ENCODE measurements at places on chromosomes 7 and 10.

GRCh38 chr7:148774471-148774870 lies 75.8 kb downstream of the CUL1 start:
- no peak for DNase-seq

GRCh38 chr10:93199191-93199751 lies 125.6 kb downstream of the CYP26A1 start:
- no peak for DNase-seq

DNA sequence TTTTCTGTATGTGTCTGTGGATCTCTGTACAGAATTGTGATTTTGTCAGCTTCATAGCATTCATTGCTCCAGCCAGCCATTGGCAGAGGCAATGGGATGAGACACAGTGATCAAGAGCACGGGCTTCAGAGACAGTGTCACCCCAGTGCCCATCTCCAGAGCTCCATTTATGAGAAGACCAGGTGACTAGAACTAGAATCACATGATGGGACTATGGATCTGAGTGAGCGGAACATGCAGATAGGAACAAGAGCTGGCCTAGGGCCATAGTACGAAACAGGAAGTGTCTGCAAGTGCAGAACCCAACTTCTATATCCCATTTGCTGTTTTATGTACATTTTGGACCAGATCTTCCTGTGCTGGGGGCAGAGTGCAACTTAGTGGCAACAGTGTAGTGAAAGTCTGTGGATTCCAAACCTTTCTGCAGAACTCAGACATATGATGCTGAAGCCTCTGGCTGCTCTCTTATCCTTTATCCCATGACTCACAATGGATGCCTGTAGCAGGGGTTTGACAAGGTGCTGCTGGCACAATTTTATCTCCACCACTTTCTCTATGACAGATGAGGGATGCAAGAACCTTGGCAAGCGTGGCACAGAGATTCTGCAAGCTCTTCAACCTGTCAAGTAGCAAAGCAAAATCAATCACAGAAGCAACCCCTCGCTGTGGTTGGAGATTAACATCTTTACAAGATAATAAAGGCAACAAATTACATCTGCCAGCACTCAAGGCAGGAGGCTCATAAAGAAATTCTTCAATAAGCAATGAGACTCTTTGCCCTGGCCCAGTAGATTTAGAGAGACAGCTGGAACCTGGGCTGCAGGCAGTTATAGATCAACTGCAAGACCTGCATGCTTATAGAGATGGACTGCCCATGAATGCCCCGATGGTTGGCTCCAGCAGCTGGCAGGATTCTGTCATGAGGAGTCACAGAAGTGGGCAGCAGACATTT lies 681.3 kb downstream of the TNS3 start:
- DNase-seq = no peak

- no peak for DNase-seq
Measured at GRCh38 chr7:141436575-141437075, 114.6 kb upstream of the AGK start.

GRCh38 chr7:3157566-3158287 lies 114.1 kb upstream of the CARD11 start:
- DNase-seq = no peak

DNA sequence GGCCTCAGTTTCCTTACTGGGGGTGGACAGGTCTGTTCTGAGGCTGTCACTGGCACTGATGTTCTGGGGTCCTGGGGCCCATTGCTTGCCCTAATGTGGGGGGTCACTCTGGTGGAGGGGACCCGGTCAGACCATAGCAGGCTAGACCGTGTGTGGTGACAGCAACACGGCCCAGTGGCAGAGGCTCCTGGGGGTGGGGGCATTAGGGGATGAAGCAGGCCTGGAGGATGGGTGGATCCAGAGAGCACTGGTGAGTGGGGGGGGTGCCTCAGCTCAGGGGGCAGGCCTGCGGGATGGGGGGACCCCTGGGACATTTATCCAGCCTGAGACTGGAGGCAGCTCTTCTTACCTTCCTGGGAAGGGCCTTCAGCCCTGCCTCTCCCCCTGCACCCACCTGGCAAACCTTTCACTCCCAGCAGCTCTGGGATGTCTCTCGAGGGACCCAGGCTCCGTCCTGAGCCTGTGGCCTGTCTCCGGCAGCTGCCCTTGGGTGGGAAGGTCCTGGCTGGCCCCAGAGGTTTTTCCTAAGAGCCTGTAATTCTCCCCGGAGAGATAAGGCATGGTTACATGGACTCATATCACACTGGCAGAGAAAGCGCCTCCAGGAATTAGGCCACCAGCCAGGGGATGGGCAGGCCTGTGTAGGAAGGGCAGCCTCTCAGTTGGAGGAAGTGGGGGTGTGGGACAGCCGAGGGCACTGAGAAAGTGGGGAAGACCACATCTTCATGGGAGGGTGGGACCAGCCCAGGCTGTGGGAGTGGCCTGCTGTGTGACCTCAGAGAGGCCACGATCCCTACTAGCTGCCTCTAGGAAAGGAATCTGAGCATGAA lies 147.7 kb downstream of the UBE2H start:
- DNase-seq = no peak

DNA sequence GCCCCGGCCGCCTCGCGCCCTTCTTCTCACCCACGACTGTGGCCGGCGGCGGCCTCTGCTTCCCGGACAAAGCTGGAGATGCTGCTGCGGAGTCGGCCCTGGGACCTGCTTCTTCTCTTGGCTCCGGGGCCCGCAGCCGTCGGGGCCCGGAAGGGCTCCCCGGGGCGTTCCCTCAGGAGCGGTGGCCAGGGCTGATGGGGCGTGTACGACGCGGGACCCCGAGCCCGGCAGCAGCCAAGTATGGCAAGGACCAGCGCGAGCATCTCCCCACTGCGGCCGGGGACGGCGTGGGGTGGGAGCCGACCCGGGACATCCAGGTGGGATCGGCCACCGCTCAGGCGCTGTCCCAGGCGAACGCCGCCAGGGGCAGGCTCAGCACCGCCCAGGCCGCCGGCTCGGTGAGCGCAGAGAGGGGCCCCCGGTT lies 27.6 kb upstream of the BMS1 start:
- DNase-seq = no peak

DNA sequence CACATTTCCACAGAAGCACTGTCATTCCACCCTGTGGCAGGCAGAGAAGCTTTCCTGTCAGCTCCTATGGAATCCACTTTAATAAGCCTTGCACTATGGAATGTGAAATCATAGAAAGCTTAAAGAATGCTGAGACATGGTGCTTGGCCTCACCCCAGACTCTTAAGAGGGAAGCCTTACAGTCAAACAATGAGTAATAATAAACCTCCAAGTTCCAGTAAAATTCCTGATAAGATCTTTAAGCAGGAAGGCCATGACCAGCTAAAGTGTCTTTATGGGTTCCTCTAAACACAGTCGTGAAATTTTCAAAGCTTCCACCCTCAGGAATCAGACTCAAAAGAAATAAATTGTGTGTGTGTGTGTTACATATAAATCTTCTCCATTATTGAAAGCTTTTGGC lies 11.9 kb upstream of the TEX36 start:
- DNase-seq = no peak

GRCh38 chr10:79162861-79163665 lies 94.3 kb downstream of the ZMIZ1 start:
- DNase-seq = no peak

DNA sequence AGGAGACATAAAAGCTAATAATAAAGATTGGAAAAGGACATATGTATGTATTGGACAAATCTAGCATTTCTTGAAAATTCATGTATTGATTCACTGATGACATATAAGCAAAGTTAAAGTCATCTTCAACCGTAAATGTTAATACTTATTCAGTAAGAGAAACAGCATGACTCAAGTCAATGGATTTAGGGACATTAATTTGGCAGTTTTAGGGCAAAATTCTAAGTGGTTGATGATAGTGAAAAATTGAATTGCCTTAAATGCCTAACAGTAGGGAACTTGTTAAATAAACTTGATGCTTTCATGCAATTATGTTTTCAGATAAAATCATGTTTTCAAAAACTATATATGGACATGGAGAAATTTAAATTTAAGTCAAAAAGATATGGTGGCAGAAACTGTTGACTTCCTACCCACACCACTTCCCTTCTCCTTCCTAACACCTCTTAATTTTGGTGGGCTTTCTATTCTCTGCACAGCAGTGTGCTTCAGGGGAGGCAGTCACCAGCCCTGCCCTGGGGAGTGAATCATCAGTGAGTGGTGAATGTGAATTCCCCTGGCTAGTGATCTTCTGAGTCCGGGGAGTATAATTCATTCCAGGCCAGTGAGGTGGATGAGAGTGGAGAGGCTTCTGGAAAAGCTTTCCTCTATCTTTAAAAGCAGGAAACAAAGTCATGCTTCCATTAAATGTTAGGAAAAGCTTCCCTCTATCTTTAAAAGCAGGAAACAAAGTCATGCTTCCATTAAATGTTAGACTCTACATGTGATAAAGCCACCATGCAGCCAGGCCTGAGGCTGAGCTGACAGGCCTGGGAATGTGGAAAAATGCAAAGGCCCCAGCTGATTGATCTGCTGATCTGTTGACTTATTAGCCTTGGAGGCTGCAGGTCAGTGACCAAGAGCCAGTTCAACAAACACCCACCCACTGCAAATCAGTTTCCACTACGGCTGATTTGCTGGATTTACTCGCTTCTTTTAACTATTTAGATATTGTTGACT lies 25.2 kb upstream of the ITGB1 start:
- peak; percentile 28 for DNase-seq

DNA sequence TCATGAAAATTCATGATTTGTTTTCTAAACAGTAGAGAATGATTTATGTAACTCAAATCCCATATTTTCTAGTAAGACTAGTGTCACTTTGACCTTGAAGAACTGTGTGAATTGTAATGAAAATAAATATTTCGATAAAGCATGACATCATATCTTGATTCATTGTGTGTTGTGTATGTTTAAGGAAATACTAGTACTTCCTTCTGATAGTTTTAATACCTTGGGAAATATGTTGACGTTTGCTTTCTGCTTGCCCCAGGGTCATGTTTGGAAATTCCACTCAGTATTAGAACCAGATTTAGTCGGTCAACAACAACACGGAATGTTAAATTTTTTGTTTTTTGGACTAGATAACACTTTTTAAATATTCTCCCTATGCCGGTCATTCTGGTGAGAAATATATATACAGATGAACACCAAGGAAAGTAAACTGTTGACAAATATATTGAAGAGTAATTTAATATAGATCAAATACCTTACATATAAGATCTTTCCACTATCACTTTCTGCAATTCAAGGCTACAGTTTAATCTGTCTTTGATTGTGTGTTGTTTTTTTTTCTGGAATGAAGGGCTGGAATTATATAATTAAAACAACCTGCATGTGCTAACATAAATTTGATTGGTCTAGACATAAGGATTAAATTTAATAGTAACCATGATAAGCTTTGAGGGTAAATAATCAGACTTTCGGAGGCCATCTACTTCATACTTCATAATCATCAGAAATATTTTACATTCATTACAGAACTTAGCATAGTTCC lies 126.2 kb downstream of the MDFIC start:
- no peak for DNase-seq

GRCh38 chr10:61164458-61165160 lies 220.6 kb upstream of the RHOBTB1 start:
- DNase-seq = no peak

DNA sequence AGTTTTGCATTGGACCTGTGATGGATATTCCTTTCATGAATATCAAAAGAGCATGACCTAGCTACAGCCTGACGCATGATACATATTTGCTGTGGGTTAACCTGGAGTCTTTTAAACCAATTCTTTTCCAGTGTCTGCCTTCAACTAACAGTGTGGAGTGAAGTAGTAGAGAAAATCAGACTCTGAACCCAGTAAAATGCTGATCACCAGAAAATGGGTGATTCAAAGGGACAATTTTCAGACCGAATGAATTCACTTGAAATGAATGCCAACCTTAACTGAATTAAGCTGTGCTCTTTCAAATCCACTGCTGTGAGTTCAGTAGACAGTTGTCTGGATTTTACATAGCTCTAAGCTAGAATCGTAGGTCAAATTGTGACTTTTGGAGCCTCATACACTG lies 123.0 kb downstream of the CDK14 start:
- no peak for DNase-seq

DNA sequence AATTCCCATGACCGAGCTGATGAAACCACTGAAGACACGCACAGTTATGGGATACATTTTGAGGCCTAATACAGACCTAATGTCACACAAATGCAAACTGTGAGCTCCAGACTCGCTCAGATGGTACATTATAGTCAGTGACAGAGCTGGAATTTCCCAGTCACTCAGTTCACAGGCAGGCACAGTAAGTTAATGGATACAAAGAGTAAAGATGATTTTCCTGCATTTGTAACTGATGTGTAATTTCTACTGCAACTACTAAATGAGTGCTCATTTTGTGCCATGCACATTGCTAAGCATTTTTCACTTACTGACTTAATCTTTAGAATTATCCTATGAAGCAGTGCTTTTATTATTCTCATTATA lies 56.5 kb downstream of the ENO4 start:
- DNase-seq = no peak

- no peak for DNase-seq
Measured at GRCh38 chr7:94908323-94909178, 1.2 kb downstream of the PPP1R9A start.

DNA sequence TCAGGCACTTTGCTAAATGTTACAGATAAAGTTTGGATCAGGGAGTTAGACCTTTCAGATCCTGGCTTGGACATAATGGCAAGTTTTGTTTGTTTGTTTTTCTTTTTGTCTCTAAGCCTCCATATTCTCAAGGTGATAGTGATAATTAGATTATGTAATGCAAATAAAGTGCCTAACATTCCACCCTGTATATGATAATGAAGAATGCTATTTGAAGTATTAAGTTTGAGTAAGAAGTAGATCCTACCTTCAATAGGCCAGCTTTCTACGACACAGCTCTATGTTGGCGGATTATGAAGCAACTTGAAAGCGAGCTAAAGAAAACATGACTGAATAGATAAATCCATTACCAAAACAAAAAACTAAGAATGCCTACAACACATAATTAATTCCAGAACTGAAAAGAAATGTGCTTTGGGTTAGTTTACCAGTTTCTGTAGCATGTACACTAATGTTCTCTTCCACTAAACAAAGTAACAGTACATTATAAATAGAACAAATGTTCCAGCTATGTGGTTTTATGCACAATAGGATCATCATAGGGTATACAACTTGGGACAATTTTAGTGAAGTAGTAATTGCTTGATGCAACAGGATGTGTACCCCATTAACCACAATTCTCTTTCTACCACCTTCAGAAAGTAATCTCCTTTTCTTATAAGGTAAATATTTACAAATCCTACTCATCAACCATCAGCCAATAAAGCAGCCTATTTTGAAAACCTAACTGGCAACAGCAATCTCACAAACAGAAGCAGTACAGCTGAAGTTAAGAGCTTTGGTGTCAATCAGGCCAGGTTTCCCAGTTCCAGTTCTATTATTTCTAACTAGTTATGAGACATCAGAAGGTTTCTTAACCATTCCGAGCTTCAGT lies 1.5 kb downstream of the SEM1 start:
- no peak for DNase-seq

- DNase-seq = no peak
Measured at GRCh38 chr7:207418-208129, 15.2 kb downstream of the FAM20C start.

DNA sequence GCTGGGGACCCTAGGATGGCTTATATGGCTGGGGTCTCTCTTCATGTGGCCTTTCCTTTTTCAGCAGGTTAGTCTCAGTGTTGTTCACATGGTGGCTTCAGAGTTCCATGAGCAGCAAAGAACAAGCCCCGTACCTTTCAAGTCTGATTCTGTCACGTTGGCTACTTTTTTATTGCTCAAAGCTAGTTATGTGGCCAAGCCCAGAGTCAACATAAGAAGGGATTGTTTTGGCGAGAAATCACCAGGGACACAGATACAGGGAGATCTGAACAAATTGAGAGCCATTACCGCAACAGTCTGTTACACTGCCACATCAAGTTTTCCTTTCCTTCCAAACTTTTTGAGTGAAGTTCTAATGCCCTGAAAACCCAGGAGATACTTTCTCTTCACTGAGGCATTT lies 770.5 kb downstream of the LRMDA start:
- no peak for DNase-seq
